AG04450 (cell line): ENCODE measurements at places on chromosomes 2 and 18. TPM values are rescaled to one million over a fixed set of nuclear protein-coding genes. Genes with fewer than 3 reads are reported as not detected.

INO80D gene
- 3.4 and 3.9 TPM in 2 replicates for polyA plus RNA-seq

PSD4 gene
- polyA plus RNA-seq: 0.32 and 0.37 TPM in 2 replicates

TRIM54 gene
- polyA plus RNA-seq: 0.05 TPM in 1 of 2 replicates, not detected in the other

RBFA gene
- polyA plus RNA-seq: 32.6 and 32.8 TPM in 2 replicates

TRABD2A gene
- 30.2 and 32.8 TPM in 2 replicates for polyA plus RNA-seq

GPR155 gene
- 3.8 and 5.4 TPM in 2 replicates for polyA plus RNA-seq

WIPF1 gene
- 10.7 and 12.4 TPM in 2 replicates for polyA plus RNA-seq

KCNS3 gene
- polyA plus RNA-seq: 0.32 and 0.46 TPM in 2 replicates

FSHR gene
- polyA plus RNA-seq: not detected in 2 replicates

ZAP70 gene
- 0.06 TPM in 1 of 2 replicates, not detected in the other for polyA plus RNA-seq

KATNAL2 gene
- polyA plus RNA-seq: 1.9 and 2.9 TPM in 2 replicates

ELOA2 gene
- not detected in 2 replicates for polyA plus RNA-seq

AQP4 gene
- not detected in 2 replicates for polyA plus RNA-seq

- DNase-seq: peak; percentile 50
Observed at GRCh38 chr18:26429535-26430226, 118.7 kb downstream of the KCTD1 start.

GRCh38 chr2:227022608-227023007, 141.4 kb downstream of the COL4A4 start:
- DNase-seq: no peak

- no peak for DNase-seq
Observed at GRCh38 chr2:26540961-26541360, 63.0 kb upstream of the OTOF start.

- DNase-seq: no peak
Observed at GRCh38 chr18:3062798-3063680, 50.1 kb upstream of the LPIN2 start.

- DNase-seq: no peak
Observed at GRCh38 chr2:64420677-64421076, 33.3 kb upstream of the LGALSL start.

DNA sequence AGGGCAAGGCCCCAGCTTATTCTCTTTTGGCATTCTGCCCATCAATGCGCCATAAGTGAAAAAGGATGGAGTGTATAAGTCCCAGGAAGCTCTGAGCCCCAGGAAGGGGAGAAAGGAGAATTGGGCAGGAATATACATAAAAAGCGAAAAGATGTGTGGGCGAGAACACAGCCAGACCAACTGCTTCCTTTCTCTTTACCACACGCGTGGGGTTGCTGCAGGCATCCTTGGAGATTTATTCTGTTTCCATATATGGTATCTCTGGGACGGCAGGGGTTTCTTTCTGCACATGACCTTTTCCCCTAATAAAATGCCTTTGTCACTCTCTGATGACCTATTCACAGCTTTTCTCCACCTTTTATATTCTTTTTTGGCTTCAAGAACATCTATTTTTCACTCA, 440.5 kb downstream of the NBAS start:
- no peak for DNase-seq

DNA sequence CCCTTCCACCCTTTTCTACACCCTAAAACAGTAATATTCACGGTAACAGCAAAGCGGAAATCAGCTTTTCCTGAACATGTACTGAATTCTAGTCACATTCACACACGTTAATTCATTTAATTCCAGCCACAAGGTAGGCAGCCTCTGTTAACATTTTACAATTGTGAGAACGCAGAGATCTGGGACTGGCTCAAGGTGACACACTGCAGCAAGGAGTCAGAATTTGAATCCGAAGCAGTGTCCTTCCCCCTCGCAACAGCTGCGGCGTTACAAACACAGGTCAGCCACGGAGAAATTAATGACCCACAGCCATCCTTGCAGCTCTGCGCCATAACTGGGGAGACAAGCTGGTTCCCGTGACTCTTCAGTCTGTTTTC, 818 bp upstream of the SLC20A1 start:
- DNase-seq: no peak

- DNase-seq: no peak
Observed at GRCh38 chr2:43239981-43240765, 13.8 kb upstream of the ZFP36L2 start.

- no peak for DNase-seq
Observed at GRCh38 chr2:182128821-182129707, 143.4 kb downstream of the PPP1R1C start.

GRCh38 chr2:220781622-220782241, 790.4 kb downstream of the EPHA4 start:
- peak; percentile 72 for DNase-seq

- no peak for DNase-seq
Observed at GRCh38 chr18:31197676-31198075, 35.0 kb upstream of the DSC1 start.

DNA sequence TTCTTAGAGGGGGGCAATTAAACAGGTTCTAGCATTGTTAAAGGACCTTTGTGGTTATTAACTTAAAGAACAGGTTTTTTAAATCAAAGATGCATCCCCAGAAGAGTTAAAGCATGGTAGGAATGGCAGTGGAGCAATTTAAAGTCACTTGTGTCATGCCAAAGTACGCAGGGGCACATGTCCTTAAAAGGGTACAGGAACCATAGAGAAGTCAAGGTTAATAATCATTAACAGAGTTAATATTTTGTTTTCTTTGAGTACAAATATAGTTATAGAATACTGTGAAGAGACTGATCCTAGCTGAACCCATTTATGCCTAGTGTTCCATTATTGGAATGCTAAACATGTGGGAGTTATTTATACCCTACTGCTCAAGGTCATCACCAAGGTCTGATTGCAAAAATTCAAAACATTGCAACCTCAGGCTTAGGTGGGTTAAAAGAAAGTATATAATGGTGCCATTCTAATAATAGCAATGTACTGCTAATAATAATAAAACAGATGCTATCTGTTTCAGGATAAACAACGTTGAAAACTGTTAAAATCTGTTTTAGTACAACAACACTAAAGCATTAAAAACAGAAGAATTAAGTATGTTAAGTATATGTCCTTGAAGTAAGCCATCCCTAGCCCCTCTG, 216.0 kb downstream of the MYO3B start:
- no peak for DNase-seq

DNA sequence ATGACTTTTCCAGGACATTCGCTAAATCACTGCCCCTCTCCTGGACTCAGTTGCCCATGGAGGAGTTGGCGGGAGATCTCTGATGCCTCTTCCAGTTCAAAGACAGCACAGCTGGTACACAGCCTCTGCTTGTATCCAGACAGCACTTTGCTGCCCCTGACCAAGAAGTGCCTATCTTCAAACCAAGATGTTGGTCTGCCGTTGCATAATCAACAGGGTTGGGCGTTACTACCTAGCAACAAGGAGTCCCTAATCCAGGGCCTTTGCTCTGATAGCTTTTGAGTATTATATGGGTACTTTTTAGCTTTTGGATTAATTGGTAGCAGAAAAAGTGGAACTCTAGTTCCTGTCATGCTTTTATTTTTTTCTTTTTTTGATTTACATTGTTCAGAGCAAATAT, 166.6 kb downstream of the FAM210A start:
- no peak for DNase-seq

- peak; percentile 24 for DNase-seq
Observed at GRCh38 chr2:229586746-229587705, 127.3 kb downstream of the DNER start.

- no peak for DNase-seq
Observed at GRCh38 chr18:42187611-42188380, 232.8 kb downstream of the PIK3C3 start.

DNA sequence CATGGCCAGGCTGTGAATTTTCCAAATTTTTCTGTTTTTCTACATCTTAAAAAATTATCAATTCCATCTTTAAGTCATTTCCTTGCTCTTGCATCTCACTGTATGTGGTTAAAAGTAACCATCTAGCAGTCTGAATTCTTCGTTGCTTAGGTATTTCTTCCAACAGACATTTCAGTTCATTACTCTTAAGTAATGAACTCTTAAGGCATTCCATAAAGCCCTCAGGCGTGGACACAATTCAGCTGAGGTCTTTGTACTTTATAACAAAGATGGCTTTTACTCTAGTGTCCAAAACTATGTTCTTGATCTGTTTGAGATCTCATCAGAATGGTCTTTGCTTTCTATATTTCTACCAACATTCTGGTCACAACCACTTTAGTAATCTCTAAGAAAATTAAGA, 253.9 kb upstream of the GCFC2 start:
- no peak for DNase-seq

DNA sequence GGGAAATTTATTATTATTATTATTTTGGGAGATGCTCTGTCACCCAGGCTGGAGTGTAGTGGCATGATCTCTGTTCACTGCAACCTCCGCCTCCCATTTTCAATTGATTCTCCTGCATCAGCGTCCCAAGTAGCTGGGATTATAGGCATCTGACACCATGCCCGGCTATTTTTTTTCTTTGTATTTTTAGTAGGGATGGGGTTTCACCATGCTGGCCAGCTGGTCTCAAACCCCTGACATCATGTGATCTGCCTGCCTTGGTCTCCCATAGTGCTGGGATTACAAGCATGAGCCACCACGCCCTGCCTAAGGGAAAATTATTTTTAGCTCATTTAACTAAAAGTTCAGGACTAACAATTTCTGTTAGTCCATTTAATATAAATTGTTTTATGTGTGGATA, 109.2 kb upstream of the SESTD1 start:
- DNase-seq: no peak

- DNase-seq: no peak
Observed at GRCh38 chr18:74200780-74201179, 52.5 kb downstream of the TIMM21 start.

GRCh38 chr2:171327043-171327496, 106.7 kb downstream of the METTL8 start:
- DNase-seq: no peak
